HepG2 (cell line): ENCODE measurements at places on chromosomes 2 and 18. TPM values are rescaled to one million over a fixed set of nuclear protein-coding genes. Genes with fewer than 3 reads are reported as not detected.

DNA sequence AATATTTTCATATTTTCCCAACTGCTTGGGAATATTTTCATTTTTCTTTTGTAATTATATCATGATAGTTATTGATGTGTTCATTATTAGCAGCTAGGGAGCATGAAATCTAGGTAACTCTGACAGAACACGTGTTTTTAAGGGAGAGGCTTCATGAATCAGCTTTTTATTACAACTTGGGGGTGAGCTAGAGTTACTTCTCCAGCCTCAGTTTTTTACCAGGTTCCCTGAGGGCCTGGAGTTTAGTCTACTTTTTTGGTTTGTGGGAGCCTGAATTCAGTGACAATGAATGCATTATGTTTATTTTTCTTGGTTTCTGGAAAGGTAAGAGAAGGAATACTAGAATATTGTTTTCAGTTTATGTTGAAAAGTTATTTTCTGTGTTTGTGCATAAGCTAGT lies 18.0 kb downstream of the NAB1 start:
- no peak for DNase-seq

- DNase-seq = peak; percentile 27
Observed at GRCh38 chr2:37324786-37325624, at the start of gene PRKD3. PRKD3 (minus strand) TSS chr2:37324833; CDS start chr2:37316524, 8,309 bp downstream.

GRCh38 chr18:69883781-69884180 lies 63.9 kb downstream of the CD226 start:
- no peak for DNase-seq

DNA sequence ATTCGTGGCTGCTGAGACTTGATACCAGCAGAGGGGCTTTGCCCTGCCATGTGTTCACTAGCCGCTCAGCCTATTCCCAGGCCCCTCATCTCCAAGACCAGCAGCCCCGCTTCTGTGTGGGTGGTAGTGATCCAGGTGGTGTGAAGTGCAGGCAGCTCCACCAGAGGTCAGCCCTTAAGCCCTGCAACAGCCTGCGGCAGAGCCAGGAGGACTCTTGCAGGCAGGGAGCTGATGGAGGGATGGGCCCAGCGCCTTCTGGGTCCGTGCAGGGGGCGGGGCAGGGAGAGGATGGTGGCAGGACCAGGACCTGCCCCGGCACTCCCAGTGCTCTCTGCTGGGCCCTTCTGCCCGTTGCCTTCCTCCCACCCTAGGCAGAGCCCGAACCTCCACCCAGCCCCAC lies 162.0 kb downstream of the SH3BP4 start:
- no peak for DNase-seq

DNA sequence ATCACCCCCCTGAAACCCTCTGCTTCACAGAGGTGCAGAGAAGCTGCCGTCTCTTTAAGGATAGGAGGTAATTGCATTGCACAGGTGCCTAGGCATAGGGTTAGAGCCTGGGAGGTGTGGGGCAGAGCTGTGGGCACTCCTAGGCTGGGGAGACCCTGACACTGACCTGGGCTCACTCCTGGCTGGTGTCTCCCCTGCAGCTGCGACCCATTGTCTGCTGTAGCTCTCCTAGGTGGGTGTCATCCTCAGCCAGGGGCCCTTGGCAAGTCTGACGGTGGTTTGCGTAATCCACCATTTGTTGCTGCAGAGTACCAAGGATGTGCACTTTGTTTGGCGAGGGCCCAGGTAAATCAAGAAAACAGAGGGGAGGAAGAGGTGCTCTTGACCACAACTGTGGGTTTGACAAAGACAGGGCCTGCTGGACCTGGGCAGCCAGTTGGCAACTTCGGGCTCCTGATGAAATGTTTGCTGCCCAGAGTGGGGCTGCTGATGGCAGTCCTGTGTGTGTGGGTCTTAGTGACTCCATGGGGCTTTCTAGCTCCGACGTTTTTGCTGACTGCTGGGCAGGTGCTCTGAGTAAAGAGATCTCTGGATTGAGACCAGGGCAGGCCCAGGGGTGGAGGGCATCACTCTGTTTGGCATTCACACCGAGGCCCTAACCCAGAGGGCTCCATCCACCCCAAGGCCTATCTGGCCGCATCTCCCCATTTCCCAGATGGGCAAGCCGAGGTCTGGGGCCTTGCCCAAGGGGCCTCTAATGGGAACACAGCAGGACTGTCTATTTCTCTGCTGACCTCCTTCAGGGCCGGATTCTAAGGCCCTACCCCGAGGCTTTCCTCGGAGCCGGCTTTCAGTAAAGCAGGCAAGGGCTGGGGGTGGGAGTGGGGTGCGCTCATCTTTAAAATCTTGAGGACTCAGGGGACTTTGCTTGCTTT lies 67.7 kb downstream of the EDAR start:
- DNase-seq = no peak

DNA sequence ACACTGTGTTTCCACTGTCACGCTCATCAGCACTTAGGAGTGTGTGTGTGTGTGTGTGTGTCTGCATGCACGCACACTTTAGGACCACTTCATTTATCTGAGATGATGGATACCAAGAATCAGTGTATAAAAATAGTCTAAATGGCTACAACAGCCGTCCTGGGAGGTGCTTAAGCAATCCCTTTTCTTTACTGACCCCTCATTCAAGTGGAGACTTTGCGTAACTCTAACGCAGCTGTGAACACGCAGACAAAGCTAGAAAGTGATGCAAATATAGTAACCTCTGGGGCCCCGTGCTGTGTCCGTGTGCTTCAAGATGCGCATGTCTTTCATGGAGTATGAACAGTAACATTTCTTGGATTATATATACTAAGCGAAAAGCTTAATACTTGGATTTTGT lies 40.4 kb upstream of the RBM44 start:
- no peak for DNase-seq

- no peak for DNase-seq
Observed at GRCh38 chr18:12891561-12891960, 7.5 kb upstream of the PTPN2 start.

DNA sequence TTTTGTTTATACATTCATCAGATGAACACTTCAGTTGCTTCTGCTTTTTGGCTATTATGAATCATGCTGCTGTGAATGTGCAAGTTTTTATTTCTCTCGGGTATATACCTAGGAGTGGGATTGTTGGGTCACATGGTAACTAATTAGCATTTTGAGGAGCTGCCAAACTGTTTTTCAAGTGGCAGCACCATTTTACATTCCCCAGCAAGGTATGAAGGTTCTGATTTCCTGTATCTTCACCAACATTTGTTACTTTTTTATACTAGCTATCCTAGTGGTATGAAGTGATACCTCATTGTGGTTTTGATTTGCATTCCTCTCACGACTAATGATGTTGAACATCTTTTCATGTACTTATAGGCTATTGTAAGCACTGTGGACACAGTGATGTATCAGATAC lies 53.9 kb downstream of the DYNC1I2 start:
- no peak for DNase-seq

DNA sequence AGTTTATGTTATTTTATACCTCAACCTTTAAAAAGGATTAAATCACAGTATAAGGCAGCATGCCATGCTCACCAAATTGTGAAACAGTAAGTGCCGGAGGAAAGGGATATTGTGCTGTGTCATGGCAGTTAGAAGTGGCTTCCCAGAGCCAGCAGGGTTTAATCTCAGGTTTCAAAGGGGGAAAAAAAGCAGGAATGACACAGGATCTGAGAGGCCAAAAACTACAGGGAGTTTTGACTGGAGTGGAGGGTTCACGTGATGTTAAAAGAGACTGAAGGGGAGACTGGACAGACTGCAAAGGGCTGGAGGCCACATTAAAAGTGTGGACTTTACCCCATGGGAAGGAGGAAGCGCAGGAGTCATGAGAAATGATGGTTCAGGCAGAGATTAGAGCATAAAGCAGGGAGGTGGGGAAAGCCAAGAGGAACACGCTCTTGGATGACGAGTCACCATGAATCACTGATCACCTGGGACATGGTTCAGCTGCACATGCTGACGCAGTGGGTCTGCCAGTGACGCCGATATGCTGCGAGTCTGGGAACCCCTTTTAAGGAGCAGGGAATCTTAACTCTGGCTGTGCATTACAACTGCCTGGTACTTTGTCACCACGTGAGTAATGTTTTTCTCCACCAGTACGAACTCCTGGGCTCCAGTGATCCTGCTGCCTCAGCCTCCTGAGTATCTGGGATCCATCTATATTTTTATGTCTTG lies 6.1 kb downstream of the CHMP1B start:
- DNase-seq = peak; percentile 95

FBXO36 gene
- total RNA-seq = 2.8 and 4.0 TPM in 2 replicates

KATNAL2 gene
- total RNA-seq = not detected in 2 replicates

GALNT5 gene
- not detected in 2 replicates for total RNA-seq

POTEC gene
- not detected in 2 replicates for total RNA-seq
